ENCODE measurements at places on chromosomes 2 and 18.
A peak's percentile ranks its signal among the peaks of the same experiment; 100 is the strongest.

- DNase-seq = no peak
Observed at GRCh38 chr2:61980758-61981157, 75.3 kb downstream of the COMMD1 start.

DNA sequence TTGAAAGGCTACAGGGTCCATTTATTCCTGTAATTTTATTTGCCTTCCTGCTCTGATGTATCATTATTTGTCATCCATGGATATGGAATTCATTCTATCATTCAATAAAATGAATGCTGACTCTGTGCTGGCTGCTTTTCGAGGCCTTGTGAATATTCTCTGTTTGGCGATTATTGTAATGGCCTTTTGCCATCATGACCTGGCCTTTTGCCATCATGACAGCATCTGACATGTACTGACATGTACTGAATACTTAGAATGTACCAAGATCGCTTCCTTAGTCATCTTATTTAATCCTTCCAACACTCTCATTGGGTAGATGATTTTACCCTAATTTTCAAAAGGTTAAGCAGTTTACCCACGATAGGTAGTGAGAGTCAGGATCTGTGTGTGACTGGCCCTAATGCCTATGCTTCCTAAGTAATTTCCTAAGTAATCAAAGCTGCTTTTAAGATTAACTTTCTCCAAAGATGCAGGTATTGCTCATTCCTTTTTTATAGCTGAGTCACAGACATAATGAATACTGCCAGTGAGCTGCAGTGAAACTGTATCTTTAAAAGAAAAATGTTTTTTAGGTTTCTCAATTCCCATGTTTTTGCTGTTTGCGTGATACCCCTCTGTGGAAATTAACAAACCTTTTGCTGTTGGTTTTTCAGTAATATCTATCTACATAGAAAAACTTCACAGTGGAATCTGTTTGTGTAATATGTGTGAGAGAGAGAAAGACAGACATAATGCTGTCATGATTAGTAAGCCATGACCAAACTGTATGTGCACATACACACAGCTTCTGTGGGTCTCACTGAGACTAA, 127.8 kb downstream of the CERS6 start:
- no peak for DNase-seq

DNA sequence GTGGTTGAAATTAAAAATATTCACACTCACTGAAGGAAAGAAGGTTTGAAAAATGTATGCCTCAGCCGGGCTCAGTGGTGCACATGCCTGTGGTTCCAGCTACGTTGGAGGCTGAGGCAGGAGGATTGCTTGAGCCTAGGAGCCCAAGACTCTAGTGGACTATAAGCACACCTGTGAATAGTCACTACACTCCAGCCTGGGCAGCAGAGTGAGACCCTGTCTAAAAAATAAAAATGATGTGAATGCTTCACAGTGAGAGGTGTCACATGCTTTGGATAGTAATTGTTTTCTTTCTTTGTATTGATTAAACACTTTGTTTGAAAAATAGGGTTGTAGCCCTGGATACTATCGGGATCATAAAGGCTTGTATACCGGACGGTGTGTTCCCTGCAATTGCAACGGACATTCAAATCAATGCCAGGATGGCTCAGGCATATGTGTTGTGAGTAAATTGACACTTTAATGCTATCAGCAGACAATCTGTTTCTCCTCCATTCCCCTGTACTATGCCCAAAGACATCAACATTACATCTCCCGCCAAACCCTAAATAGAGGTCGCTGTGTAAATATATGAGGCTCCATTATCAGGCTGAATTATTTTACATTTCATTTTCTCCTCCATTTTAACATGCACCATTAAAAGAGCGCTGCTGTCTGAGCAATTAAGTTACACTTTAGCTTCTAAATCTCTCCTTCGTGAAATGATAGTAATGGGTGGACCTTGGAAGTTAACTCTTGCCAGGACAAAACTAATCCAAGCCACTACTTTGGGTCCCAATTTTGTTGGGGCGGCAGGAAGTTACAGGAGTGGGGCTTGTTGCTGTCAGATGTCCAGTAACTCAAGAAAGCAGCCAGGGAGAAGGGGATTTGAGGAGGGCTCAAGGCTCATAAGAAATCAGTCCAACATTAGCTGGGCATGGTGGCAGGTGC, 138.3 kb upstream of the TTC39C start:
- no peak for DNase-seq

- DNase-seq = no peak
Observed at GRCh38 chr2:31556940-31557339, 23.8 kb downstream of the SRD5A2 start.

DNA sequence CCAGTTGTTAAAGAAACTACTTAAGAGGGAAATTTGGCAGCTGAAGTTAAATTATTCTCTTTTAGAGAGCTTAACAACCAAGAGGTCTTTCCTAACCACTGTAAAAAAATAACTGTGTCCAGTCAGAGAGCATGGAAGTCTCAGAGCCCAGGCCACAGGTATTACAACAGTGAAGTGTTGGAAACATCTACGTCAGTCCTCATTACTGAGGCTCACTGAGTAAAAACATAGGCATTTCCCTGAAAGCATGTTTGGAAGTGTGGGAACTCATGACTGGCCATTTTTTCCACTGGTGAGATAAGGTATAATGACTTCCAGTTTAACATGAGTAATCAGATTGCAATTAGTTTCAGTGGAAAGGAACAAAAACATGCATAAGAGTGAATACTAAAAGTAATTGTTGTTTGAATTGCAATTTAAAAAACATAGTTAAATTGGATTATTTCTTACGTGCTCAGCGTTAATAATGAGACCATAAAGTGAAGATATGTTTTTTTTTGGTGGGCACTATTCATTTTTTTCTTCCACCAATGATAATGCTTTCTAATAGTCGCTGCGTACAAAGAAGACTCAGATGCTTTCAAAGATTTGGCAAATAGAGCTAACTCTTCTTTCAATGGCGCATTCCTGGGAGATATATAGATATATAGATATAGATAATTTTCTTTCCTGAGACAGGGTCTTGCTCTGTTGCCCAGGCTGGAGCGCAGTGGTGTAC, 60.8 kb downstream of the EFEMP1 start:
- peak; percentile 97 for DNase-seq

DNA sequence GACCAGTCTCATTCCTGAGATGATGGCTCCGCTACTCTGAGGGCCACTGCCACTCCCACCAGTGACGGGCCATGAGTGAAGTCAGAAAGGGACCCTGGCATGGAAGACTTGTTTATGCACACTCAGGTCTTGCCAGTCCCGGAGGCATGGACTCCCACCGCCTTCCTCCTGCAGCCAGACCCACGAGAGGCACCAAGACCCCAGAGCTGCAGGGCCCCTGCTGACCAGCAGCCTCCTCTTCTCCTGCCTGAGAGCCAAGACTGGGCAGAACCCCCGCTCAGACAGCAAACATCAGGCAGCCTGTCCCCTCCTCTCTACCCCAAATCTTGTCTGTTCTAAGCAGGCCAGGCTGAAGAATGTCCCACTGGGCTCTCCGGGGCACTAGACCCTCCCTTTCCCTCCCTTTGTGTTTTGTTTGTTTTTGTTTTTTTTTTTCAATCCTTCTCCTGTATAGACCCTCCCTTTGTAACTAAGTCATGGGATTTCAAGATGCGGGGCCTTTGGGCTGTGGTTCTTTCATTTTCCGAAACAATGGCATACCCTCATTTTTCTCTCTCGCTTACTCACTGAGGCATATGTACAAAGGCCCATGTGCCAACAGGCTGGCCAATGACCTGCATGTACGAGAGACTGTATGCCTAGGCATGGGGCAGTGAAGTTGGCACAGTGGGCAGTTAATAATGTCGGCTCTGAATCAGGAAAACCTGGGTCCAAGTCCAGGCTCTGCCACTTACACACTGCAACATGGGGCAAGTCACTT, 24.3 kb upstream of the MAPRE3 start:
- DNase-seq = no peak

DNA sequence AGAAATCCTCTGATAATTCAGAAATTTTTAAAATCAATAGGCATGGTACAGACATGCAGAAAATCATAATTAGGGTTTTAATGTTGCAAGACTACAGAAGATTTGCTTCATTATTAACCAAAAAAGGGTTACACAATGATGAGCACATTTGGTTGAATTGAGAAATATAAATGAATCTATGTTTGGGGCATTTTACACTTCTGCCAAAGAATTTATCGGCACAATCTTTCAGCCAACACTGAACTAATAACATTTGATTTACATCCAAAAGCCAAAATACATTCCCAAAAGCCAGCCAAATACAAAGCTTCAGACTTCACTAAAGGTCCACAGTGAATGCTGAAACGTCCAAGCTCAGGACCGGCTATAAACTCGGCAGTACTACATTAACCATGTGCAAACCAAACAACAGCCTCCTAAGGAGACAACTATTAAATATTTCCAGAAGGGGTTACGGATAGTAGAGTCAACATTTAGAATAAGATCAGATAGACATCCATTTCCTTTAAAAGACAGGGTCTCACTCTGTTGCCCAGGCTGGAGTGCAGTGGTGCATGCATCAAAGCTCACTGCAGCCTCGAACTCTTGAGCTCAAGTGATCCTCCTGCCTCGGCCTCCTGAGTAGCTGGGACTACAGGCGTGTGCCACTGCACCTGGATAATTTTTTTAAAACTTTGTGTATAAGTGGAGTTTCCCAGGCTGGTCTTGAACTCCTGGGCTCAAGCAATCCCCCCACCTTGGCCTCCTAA, 29.4 kb downstream of the SPRED2 start:
- no peak for DNase-seq

- peak; percentile 78 for DNase-seq
Observed at GRCh38 chr2:190835303-190835930, 45.2 kb upstream of the GLS start.

GRCh38 chr2:166671801-166672200, 177.8 kb upstream of the SCN7A start:
- no peak for DNase-seq

DNA sequence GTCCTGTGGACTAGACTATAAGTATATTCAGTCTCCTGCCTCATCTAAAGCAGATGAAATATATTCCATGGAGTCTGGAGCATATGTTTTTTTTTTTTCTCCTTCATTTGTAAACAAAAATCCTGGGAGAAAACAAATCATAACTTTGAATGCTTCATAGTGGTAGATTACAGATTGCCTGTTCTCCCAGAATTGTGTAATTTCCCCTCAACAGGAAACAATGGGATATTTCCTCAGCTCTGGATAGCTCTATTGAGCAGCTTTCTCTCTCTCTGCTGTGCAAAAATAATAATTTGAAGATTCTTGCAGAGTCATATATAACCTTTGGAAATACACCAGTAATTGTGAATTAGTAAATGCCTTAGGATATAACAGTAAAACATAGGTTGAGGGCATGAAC, 1406.6 kb upstream of the ACVR2A start:
- DNase-seq = no peak

DNA sequence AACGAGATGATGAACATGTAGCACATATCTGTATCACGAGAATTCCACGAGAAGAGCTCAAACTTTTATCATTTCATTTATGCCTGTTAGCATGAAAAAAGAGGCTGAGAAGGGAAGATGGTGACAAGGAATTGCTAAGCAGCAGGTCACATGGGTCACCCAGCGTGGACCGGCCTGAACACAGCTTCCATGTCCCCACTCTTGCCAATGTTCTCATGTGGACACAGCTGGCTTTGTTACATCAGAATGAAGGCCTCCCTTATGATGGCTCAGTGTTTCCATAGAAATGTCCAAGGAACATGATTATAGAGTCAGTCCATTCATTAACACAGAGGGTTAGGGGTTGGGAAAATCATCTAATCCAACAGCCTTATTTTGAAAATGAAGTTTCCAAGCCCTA, 215.4 kb downstream of the CMPK2 start:
- no peak for DNase-seq

GRCh38 chr2:101152272-101153076, 1.3 kb upstream of the TBC1D8 start:
- no peak for DNase-seq

GRCh38 chr18:63868546-63868945, 19.0 kb upstream of the SERPINB2 start:
- no peak for DNase-seq

- DNase-seq = no peak
Observed at GRCh38 chr2:109384308-109385271, 229.2 kb downstream of the SEPTIN10 start.

DNA sequence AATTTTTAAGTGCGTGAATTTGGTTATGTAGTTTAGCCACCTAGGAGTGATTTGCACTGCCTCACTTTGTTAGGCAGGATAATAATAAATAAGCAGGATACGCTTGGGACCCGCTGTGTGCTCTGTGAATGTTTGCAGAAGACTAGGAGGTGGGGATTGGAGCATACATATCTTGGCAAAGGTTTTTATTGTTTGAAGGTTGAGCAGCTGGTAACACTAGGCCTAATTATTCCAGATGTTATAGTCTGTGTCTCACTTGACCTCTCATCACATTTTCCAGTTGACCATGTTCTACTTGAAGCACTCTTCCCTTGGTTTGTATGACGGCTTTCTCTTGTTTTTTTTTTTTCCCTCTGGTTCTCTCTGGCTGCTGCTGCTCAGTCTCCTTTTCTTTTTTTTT, 42.7 kb downstream of the FHOD3 start:
- no peak for DNase-seq

GRCh38 chr2:99638791-99639190, 149.0 kb upstream of the REV1 start:
- DNase-seq = no peak

DNA sequence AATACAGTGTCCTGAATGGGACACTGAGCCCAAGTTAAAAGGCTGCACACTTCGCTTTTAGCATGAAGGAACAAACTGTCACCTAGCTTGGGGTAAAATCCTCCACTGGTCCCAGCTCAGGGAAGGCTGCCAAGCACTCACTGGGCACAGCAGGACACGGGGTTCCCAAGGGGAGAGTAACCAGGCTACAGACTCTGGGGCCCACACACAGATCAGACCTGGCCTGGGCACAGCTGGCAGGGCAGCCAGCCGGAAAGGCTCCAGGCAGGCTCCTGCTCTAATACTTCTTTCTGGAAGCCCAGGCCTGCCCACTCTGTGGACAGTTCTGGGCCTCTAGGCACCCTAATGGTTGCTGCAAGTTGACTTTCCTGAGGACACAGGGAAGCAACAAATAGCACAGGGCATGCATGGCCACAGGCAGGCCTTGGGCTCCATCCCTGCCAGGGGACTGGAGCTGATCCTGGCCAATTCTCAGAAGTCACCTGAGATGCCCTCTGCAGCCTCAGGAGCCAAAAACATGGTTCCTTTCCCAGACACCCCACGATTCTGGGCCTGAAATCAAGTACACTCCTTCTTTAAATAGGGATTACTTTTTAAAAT, 18.7 kb upstream of the SULT1C3 start:
- DNase-seq = no peak

DNA sequence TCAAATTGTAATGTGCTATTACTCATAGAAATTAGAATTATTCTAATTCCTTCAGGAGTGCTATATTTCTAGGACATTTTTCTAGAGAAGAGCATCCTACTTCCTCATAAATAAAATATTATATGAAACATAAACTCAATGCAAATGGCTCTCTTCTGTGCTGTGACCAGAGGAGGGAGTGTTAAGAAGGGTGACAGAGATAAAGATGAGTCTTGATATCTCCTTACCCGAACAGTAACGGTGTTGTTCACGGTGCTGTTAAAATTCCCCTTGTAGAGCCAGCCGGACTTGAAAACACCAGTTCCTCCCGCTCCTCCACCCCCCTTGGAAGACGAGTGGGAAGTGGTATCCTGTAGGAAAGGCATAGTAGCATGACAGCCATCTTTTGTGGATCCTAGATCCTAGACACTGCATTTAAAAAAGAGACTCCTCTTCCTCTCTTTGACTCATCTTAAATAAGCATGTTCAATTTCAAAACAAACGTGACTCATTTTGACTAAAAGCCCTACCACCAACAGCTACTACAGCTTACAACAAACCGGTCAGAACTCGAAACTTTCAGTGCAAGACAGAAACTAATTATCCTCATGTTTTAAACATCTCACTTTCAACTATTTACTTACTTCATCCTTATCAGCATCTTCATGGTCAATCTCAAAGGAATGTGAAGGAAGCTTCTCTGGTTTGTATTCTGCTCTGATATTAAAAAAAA, 156.3 kb downstream of the DOCK10 start:
- DNase-seq = peak; percentile 54
